ENCODE measurements at places on chromosomes 5 and 9. TPM values are rescaled to one million over a fixed set of nuclear protein-coding genes. Genes with fewer than 3 reads are reported as not detected.

GPR21 gene
- 1.3 TPM for total RNA-seq

SPRY4 gene
- 30.2 TPM for total RNA-seq

ADGRV1 gene
- under 0.01 TPM for total RNA-seq

DBN1 gene
- total RNA-seq, result 291 TPM

NFX1 gene
- total RNA-seq, result 22.2 TPM

MAMDC2 gene
- 8.5 TPM for total RNA-seq

WNT8A gene
- total RNA-seq, result under 0.01 TPM

C5orf58 gene
- total RNA-seq, result not detected

PCDH12 gene
- total RNA-seq, result 55.6 TPM
